ENCODE measurements at places on chromosomes 5 and 9. TPM values are rescaled to one million over a fixed set of nuclear protein-coding genes. Genes with fewer than 3 reads are reported as not detected.

DNA sequence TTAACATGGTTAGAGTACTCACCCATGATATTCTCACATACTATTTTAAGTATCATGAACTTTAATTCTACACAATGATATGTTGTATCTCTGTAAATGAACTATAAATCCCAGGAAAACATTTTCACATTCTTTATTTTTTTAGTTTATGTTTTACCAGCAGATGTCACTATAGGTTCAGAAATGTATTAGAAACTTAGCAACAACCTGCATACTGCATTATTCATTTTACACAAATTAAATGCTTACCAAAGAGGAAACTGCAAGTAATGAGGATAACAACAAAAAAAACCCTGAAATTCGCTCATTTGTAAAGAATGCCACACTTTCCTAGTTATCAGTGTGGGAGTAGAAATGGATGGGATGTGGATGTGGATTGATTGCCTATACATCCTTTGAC lies 217.5 kb upstream of the OTULINL start:
- no peak for DNase-seq
- no peaks in the 10 kb centered on the region for H3K27me3 ChIP-seq
- peaks cover 29% of the 10 kb centered on the region for H3K36me3 ChIP-seq
- H3K27ac ChIP-seq = no peak overlapping the region

DNA sequence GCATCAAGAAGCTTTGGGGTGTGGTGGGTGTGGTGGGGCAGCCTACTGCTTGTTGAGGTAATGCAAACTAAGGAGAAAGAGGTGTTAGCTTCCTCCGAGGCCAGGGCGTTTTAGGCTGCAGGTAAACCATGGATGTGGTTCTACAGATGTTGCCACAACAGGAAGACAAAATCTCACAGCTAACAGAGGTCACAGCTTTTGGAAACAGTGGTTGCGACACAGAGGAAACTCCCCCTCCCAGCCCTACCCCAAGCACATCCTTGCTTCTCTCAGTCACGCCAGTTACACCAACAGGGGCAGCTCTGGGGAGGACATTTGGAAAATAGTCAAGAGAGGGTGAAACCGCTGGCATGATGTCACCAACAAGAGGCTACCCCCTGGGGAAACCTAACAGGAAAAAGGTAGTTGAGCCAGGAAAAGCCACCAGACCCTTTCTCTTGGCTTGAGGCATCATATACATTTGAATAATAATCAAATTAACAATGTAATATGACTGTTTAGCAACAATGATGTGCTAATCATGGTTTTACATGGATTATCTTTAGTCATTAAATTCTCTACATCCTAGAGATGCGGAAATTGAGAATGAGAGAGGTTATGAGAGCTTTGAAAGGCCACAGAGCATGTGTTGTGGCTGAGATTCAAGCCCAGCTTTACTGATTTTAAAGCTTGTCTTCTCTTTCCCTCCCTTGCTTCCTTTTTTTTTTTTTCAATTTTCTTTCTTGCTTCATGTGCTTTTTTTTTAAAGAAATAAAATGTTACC lies 82.2 kb upstream of the IL12B start:
- H3K27ac ChIP-seq = no peak overlapping the region
- H3K4me1 ChIP-seq = peaks cover 5% of the 10 kb centered on the region
- no peak overlapping the region for H3K4me3 ChIP-seq

DNA sequence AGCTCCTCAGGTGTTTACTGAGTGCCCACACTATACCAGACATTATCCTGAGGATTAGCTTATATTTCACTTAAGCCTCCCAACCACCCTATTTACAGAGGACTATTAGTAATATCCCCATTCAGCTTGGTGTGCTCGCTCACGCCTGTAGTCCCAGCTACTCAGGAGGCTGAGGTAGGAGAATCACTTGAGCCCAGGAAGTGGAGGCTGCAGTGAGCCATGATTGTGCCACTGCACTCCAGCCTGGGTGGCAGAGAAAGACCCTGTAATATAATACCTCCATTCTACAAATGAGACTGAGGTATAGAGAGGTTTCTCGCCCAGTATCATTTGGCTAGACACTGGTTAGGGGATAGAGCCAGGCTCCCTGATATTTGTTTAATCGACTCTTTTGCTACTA lies 18.0 kb upstream of the MATR3 start:
- no peak overlapping the region for H3K27ac ChIP-seq
- peaks cover 1% of the 10 kb centered on the region for H3K36me3 ChIP-seq
- H3K27me3 ChIP-seq = peaks cover 22% of the 10 kb centered on the region
- peak overlapping the region; percentile 53 for H3K4me3 ChIP-seq
- DNase-seq = no peak
- H3K4me1 ChIP-seq = peaks cover 18% of the 10 kb centered on the region

GRCh38 chr5:151952238-151952637 lies 27.6 kb upstream of the GLRA1 start:
- H3K27me3 ChIP-seq = no peaks in the 10 kb centered on the region
- H3K27ac ChIP-seq = no peak overlapping the region
- peaks cover 22% of the 10 kb centered on the region for H3K4me1 ChIP-seq

DNA sequence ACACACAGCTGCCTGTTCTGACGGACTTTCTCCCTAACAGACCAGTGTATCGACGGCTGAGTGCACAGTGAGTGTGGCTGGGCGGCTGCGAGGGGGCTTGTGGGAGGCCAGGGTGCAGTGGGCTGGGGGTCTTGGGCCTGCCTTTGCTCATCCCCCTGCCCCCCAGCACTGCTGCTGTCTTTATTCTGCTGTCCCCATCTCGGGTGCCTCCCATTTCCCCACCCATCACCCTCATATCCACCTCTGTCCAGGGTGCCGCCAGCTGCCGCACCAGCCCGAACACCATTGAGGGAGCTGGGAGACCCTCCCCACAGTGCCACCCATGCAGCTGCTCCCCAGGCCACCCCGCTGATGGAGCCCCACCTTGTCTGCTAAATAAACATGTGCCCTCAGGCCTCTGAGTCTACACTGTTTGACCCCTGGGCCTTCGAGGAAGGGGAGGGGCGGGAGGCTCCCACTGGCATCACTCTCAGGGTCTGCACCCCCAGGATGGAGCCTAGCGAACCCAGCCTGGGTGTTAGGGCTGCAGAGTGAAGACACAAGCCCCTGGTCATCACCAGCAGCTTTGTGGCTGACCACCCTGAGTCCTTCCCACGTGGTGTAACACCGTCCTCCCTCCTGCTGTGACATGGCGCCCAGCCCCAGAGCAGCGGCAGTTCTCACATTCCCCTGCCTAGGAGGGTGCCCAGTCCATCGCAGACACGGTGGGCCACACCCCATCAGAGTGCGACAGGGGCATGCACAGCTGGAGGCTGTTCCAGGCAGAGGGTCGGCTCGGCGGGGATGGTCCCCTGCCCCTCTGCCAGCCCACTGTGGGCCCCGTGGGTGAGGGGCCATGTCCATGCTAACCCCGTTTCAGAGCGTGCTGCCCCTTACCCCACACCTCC lies 4.0 kb downstream of the LCN2 start:
- no peak for DNase-seq
- H3K4me3 ChIP-seq = no peak overlapping the region
- peaks cover 12% of the 10 kb centered on the region for H3K27me3 ChIP-seq
- H3K4me1 ChIP-seq = peaks cover 4% of the 10 kb centered on the region

GRCh38 chr5:143056792-143057579 lies 286.8 kb downstream of the ARHGAP26 start:
- no peak overlapping the region for H3K4me3 ChIP-seq
- DNase-seq = no peak
- H3K27me3 ChIP-seq = no peaks in the 10 kb centered on the region
- peaks cover 6% of the 10 kb centered on the region for H3K36me3 ChIP-seq

- H3K27me3 ChIP-seq = no peaks in the 10 kb centered on the region
- no peak overlapping the region for H3K27ac ChIP-seq
- DNase-seq = no peak
- peaks cover 2% of the 10 kb centered on the region for H3K4me1 ChIP-seq
These were observed 2.3 kb upstream of the IL17B start for GRCh38 chr5:149381261-149381985.

DNA sequence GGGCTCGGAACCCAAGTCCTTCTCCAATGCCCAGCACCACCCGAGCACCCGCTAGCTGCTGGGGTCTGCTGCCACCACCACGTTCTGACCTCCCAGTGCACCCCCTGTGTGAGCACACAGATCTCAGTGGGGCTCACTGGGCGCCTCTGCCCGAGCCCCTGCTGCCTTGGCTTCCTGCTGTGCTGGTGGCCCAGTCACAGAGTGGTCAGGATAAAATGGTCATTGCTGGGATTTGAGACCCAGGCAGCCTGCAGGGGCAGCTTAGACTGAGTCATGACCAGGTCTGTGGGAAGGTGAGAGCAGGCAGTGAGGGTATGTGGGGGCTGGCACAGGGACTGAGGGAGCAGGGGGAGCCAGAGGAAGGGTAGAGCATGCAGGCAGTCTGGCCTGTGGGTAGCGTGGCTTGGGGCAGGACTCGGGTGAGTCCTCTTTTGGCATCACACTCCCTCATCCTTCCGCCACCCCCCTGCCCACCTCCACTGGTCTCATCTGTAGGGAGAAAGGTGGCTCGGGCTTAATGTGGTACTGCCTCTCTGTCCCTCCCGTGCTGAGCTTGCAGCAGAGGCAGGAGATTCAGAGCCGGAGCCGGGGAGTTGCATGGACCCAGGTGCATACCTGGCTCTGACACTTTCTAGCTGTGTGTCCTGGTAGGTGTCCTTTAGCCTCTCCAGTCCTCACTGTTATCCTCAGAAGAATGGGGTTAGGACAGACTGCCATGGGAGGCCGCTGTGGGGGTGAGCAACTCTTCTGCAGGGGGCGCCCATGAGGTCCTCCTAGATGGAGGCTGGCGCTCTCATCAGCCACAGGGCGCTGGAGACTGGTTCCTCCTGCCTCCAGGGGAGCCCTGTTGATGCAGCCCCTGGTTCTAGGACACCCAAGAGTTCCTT lies 32.1 kb downstream of the USP20 start:
- H3K27me3 ChIP-seq = no peaks in the 10 kb centered on the region
- no peak overlapping the region for H3K27ac ChIP-seq
- no peak overlapping the region for H3K4me3 ChIP-seq
- no peak for DNase-seq
- no peaks in the 10 kb centered on the region for H3K4me1 ChIP-seq

DNA sequence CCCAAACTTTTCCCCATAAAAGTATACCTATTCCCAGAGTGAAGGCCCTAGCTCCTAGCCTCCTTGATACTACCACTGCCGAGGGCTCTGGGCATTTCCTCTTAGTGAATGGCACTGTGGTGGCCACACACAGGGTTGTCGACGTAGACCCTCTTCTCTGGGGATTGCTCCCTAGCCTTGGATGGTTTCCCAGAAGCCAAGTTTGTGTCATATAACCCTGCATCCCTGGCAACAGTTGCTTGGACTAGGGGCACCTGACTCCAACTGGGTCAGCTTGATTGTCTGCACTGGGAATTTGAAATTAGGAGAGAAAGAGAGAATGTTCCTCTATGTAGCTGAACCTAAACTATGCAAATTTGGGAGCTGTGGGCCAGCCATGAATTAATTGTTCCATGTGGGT lies 32.3 kb upstream of the KIF2A start:
- H3K27me3 ChIP-seq = no peaks in the 10 kb centered on the region
- H3K27ac ChIP-seq = no peak overlapping the region
- H3K36me3 ChIP-seq = no peaks in the 10 kb centered on the region
- no peak overlapping the region for H3K4me3 ChIP-seq

DNA sequence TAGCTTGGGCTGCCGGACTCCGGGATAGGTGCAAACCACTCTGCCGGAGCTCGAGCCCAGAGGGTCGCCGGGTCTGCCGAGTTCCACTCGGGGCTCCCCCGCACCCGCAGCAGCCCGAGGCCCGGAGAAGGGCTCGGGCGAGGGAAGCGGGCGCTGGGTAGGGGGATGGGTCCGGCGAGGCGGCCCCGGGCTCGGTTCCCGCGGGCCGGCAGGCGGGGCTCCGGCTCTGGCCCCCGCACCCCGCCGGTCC lies 507 bp downstream of the RICTOR start:
- H3K27me3 ChIP-seq = no peaks in the 10 kb centered on the region
- peak overlapping the region; percentile 95 for H3K4me3 ChIP-seq

GRCh38 chr9:109556786-109557185 lies 58.7 kb upstream of the PTPN3 start:
- H3K27me3 ChIP-seq = peaks cover 43% of the 10 kb centered on the region
- H3K27ac ChIP-seq = no peak overlapping the region
- H3K4me1 ChIP-seq = no peaks in the 10 kb centered on the region

DNA sequence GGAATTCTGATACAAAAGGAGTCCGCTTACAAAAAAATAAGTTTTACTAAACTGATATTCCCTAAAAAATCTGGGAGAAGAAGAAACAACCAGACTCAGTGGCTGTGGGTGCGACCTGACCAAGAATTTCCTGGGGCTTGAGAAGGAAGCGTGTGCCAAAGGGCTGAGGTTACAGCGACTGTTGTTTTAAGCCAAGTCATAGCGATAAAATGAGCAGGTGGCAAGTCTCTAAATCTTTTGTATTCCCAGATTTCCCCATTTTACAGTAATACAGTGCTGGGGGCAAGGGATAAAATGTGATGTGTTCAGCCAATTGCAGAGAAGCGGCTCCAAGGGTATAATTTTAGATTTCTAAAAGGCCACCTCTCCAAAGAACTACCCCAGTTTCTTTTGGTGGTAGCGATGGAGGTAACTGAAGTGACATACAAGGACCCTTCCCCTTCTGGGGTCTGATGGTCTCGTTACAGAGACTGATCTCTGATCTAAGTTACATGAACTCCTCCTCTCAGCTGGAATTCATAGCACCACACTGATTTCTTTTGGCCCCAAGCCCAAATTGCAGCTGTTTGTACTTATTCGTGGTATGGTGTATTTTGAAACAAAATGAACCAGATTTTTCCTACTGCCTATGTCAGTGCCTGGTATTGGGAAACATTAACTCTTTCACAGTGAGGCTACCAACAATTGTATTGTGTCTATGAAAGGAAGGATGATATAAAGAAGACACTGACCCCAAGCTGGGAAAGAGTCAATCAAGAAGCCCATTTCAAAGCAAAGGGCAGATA lies 41.6 kb downstream of the LPAR1 start:
- no peak overlapping the region for H3K27ac ChIP-seq
- H3K27me3 ChIP-seq = no peaks in the 10 kb centered on the region
- no peak overlapping the region for H3K4me3 ChIP-seq
- peaks cover 1% of the 10 kb centered on the region for H3K36me3 ChIP-seq
- H3K4me1 ChIP-seq = peaks cover 4% of the 10 kb centered on the region
- DNase-seq = no peak

DNA sequence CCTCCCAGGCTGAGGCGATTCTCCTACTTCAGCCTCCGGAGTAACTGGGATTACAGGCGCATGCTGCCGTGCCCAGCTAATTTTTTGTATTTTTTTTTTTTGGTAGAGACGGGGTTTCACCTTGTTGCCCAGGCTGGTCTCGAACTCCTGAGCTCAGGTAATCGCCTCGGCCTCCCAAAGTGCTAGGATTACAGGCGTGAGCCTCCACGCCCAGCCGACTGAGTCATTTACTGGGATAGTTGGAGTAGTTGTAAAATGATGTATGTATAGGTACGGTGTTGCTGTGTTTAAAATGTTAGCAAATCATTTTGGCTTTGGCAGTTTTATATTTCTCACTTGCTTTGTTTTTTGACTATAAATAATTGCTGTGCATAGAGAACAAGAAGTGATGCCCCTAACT lies 209.4 kb downstream of the ADAMTSL1 start:
- H3K27ac ChIP-seq = no peak overlapping the region
- DNase-seq = no peak
- peaks cover 8% of the 10 kb centered on the region for H3K4me1 ChIP-seq
- no peaks in the 10 kb centered on the region for H3K27me3 ChIP-seq

The RIC1 gene
- total RNA-seq = 25.1 TPM

The SMIM32 gene
- 1.1 TPM for total RNA-seq

The IFNB1 gene
- not detected for total RNA-seq

The LCP2 gene
- not detected for total RNA-seq

The FRRS1L gene
- 4.9 TPM for total RNA-seq

The BTF3 gene
- total RNA-seq = 589 TPM

The ORM2 gene
- total RNA-seq = 3.2 TPM

The TLX3 gene
- total RNA-seq = not detected

The MYORG gene
- total RNA-seq = 8.8 TPM

The LOX gene
- total RNA-seq = 0.19 TPM

The F12 gene
- 4.0 TPM for total RNA-seq

Measured in progenitor cell of endocrine pancreas (in vitro differentiated cells).